Nephron progenitor cell (in vitro differentiated cells): ENCODE measurements at places on chromosomes 5 and 9.

- no peak for DNase-seq
These were observed 161.3 kb upstream of the IRX4 start for GRCh38 chr5:2044041-2044440.

DNA sequence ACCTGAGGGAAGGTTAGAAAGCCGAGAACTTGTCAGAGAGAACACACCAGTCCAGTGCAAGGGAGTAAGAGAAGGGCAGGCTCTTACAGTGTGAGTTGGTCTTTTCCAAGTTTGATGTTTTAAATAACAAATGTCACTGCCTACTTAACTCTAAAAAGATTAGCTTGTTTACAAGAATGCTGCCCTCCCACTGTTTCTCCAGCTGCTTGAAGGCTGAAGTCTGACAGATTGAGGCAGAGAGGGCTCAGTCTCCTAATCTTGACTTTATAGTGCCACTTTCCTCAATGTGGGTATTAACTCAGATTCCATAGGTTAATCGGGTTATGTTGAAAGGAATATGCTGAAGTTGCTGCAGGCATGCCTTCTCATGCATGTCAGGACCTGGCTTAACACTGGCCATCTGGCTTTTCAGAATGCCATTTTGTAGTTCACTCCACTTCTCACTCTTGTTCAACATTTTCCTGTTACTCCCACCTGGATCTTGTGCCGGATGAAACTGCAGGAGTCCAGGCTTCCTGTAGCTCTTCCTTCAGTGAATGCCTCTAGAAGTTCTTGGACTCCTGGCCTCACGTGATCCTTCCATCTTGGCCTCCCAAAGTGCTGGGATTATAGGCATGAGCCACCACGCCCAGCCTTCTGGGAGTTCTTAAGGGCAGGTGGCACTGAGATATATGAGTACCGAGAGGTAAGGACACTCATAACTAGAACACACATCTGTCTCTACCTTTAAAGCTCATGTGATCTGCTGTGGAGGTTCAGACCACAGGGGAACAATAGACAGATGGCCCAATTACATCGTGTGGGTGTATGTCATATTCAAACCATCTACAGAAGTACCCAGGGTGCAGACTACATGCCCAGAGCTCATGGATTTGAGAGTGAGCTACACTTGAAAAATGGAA, 249.7 kb downstream of the ARHGAP26 start:
- no peak for DNase-seq

- DNase-seq = no peak
These were observed 36.4 kb downstream of the ETF1 start for GRCh38 chr5:138506370-138507306.

DNA sequence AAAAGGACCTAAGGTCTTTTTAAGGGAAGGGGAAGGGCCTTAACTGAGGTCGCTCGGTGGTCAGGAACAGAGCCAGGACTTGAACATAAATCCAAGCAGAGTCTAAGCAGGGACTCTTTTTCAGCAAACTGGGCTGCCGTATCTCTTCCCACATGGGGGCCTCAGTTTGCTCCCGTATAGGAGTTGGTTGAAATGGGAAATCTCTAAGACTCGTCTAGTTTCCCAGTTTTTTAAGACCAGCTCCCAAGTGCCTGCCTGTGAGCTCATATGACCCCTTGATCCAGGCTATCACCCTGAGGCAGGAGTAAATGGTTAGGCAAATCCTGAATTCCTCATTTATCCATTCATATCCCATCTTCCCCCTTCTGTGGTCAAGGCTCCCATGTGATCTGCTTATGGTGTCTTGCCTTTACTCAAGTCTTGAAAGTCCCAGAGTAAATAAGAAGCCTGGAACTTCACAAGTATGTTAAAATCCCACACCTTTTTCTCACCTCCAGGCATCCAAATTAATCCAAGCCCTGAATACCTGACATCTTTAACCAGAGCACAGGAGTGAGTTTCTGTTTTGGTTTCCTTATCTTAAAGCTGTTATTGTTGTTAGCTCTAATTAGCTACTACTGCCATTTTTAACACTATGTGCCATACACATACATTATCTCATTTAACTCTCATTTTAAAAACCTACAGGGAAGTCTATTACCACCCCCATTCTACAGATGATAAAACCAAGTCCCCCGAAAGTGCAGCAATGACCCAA, 3.0 kb downstream of the ARSI start:
- DNase-seq = no peak

- DNase-seq = no peak
These were observed 1038.3 kb downstream of the TLE1 start for GRCh38 chr9:80651044-80651443.
